Activated CD8-positive, alpha-beta T cell treated with anti-CD3 and anti-CD28 coated beads for 36 hours (primary cell): ENCODE measurements at places on chromosomes 13 and 19.

DNA sequence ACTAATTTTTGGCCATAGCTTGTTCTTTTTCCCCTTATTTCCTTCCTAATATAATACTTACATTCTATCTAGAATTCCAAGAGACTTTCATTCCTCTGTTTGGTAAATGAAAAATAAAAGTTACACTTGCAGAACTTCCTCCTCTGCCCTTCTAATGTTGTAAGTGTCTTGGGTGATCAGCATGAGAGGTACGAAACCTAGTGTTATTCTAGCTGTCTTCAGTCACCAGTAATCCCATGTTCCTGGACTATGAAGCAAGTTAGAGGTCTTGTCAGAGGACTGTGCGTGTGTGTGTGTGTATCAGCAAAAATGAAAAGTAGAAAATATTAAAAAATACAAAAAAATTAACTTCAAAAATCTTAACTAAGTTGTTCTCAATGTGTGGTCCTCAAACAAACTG lies 307.0 kb downstream of the SPRY2 start:
- no peak for DNase-seq

DNA sequence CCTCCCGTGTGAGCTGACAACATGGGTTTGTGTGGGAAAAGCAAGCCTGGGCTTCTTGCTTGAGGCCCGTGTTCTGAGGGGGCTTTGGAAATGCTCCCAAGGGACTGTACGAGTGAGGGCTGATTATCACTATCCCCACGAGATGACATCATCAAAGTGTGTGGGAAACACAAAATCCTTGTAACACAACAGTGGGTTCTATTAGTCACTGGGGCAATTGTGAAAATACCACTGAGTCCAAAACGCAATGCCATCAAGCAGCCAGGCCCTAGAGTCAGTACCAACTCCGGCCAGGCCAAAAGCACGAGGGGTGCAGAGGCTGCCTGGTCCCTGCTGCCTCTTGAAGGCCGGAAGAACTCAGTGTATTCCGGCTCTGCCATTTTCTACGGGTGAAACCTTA lies 29.6 kb downstream of the CAPS start:
- no peak for DNase-seq

- DNase-seq, result no peak
These were observed 172.2 kb downstream of the KCNRG start for GRCh38 chr13:50187352-50188029.

GRCh38 chr13:31063772-31064171 lies 97.9 kb downstream of the HSPH1 start:
- no peak for DNase-seq

DNA sequence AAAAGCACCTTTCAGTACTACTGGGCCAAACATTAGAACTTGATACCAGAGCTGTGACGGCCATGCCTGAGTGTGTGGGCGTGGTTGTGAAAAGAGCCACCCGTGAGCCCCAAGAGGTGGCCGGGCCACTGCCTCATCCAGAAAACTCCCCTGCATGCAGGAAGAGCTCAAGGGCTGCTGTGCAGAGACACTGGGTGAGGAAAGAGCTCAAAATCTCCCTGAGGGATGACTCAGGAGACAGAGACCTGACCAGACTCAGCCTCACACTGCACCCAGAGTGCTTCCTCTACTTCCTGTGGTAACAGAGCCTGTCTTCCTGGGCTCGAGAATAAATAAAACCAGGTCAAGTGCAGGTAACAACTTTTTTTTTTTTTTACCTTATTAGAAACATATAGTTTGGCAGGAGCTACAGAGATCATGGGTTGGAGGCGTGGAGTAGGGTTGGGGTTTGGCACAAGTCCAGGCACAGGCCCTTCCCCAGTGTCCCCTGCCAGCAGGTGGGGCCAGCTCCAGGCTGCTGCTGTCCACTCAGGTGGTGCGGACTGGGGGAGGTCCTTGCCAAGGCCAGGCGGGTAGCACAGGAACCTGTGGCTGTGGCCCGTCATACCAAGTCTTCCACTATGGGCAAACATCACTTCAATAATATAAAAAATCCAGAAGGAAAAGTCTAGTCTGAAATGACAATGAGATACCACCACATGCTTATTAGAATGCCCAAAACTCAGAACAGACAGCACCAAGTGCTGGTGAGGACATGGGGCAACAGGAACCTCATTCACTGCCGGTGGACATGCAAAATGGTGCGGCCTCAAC lies 25.5 kb downstream of the ELL start:
- DNase-seq, result peak; percentile 80

- no peak for DNase-seq
These were observed 2662.9 kb upstream of the PCDH20 start for GRCh38 chr13:64078480-64078936.

- DNase-seq, result no peak
These were observed 227.5 kb upstream of the SERP2 start for GRCh38 chr13:44146138-44146537.

DNA sequence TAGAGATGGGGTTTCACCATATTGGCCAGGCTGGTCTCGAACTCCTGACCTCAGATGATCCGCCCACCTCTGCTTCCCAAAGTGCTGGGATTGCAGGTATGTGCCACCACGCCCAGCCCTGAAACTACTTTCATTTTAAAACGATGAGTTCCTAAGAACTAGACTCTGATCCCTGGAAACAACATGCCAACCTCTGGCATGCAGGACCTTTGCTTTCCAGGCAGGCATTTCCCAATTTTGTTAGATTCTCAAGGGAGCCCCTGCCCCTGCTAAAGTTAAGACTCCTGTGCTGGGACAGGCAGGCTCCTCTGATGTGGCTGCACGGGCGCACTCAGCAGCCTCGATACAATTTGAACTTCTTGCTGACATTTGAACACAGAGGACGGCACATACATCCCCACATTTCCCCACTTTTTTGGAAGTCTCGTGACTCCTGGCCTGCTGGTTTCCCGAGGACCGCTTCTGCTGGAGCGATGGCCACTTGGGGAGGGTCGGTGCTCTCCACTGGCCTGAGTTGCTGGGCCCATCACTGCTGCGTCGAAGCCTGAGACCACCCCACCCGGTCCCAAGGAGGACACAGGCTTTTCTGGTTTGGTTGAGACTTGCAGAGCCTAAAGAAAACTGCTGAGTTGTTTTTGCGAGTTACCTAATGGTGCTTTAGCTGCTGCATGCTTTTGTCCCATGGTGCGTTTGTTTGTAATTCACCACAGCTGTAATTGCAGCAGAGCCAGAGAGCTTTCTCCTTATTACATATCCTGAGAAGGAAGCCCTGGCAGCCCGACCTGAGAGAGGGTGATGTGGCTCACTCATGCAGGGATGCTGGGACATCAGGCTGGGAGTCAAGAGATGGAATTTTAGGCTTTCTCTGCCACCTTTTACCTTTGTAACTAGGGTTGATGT lies 8.2 kb downstream of the ATP11A start:
- DNase-seq, result no peak

DNA sequence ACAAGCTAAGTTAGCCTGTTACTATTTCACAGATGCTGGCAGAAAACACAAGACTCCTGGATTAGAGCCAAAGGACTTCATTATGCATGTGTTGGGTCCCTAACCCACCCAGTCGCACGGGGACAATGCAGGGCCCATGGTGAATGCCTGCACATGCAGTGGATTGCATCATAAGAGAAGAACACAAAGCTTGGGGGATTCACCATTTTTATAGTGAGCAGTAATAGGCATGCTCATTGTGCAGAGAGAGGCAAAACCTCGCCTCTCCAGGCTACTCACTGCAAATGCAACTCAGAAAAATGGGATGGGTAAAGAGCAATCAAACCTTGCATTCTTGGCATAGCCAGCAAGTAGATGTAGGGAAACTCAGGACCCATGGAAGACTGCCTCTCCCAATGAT lies 115.8 kb downstream of the DIAPH3 start:
- no peak for DNase-seq

- no peak for DNase-seq
These were observed 16.6 kb upstream of the RCBTB1 start for GRCh38 chr13:49602005-49602404.

GRCh38 chr19:18792661-18793060 lies 1.6 kb upstream of the COMP start:
- no peak for DNase-seq

DNA sequence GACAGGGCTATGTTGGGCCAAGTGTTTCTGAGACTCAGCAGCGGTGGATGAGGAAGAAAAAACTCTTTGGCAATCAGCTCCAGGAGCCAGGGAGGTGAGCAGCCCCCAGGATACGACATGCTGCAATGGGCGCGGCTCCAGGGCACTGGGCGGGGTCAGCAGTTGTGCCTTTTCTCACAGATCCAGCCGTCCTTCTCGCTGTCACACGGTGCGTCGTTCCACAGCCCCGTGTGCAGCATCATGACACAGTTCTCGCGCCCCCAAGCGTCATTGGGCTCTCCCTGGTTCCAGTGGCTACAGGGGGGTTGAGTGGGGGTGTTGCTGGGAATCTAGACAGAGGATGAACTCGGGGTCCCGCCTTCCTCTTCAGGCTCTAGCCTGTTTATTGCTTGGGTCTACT lies 2.7 kb downstream of the CLEC4G start:
- DNase-seq, result no peak

DNA sequence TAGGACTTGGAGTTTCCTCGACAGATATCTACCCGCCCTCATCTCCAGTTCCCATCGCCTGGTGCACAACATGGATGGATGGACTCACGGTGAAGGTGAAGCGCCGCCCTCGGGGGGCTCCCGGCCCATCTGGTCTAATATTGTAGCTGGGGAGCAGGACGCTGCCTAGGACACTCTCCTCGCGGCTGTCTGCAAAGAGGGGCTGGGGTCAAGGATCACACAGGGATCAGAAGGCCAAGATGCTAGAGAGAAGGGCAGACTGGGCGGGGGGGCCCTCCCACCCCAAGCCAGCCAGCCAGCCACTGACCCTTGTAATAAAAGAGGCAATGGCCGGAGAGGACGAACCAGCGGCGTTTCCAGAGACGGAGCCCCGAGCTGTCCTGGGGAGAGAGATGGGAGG lies 7.1 kb downstream of the PLEKHA4 start:
- no peak for DNase-seq

DNA sequence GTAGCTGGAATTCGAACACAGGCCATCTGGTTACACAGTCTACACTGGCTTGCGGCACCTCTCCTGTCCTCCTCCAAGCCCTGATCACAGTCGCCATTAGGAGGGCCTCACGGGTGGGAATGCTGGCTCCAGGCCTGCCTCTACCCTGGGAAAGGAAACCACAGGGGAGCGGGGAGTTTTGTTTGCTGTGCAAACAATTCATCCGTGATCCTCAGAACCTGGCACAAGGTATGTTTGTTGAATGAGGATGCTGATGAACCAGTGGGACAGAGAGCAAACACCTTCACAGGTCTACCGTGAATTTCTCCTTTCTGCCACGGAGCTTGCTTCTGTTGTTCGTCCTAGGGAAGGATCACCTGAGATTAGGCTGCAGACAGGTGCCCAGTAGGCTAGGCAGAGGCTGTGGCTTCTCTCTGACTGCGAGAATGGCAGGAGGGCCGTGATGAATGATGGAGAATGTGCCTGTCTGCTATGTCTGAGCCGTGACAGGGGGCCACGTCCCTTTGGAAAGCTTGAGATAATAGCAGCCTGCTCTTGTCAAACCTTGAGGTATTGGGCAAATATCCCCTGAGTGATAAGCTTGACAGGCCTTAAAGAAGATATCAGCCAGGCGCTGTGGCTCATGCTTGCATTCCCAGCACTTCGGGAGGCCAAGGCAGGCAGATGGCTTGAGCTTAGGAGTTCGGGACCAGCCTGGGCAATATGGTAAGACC lies 36.7 kb downstream of the PIN1 start:
- DNase-seq, result no peak

DNA sequence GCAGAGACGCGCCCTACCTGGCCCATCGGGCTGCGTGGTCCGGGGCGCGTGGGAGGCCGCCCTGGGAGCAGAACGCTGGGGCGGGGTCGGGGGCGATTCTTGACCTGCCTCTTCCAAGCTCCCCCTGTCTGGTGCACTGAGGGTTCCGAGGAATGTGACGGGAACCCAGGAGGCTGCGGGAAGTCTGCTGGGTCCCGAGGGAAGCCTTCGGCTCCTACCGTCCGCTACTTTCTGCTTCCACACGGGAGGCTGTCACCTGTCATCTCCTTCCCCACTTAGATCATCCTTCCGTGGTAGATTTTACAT lies 781 bp upstream of the SPRYD7 start:
- no peak for DNase-seq

DNA sequence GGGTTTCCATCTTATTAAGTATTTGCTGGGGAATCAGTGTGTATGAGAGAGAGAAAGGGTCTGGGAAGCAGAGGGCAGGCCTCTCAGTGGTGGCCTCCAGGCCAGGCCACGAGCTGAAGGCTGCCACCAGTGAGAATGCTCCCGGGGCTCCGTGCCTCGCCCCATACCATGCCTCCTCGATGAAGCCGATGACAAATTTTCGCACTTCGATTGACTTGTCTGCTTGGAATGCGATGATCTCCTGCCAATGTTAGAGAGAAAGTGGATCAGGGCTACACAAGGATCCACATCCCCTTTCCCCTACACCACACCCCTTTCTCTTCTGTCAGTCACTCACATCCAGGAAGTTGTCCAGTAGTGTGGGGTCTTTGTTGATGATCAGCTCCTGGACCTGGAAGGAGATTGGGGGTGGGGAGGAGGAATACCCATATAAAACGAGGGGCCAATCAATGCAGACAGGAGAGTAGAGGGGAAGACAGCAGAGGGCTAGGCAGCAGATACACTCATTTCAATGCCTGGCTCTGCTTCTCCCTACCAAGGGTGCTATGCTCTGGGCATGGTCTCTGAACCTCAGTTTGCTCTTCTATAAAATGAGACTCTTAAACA lies 10.7 kb downstream of the SYMPK start:
- DNase-seq, result no peak

DNA sequence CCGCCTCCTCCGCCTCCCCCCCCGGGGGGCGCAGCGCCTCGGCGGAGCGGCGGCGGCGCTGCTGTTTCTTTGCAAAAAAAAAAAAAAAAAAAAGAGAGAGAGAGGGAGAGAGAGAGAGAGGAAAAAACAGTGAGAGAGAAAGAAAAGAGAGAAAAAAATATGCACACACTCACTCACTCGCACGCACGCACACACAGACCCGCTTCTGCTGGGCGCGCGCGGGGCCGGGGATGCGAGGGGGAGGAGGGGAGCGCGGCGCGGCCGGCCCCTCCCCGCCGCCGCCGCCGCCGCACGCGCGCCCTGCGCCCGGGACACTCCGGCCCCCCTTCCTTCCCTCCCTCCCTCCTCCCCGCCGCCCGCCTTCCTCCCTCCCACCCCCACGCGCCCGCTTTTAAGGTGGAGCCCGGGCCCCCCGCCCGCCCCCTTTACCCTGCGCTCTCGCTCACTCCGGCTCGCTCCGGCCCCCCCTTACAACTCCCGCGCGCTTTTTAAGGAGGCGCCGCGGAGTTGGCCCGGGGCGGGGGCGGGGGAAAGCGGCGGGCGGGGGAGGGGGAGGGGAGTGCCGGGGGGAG lies at the start of gene SAMD1:
TSS of gene SAMD1 (minus strand) at position 243 of the 572 bp plus-strand sequence.
- peak; percentile 92 for DNase-seq
